Effector memory CD4-positive, alpha-beta T cell (primary cell): ENCODE measurements at places on chromosomes 16 and 17.

DNA sequence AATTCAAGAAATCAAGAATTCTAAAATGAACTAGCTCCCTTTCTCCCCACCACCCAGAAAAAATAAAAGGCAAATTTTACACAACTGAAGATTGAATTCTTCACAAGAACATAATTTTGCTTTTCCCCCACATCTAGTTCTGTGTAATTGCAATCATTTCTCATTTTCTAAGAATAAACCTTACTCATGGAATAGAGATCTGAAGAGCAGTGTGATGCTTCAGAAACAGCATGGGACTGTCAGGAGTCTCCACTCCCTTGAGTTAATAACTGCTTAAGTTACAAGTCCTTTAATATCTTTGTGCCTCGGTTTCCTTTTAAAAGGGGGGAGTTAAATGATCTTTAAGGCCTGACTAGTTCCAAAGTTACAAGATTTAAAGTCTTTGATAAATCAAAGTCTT is 53.7 kb downstream of the CACNG1 start:
- H3K27ac ChIP-seq = no peak overlapping the region
- no peaks in the 10 kb centered on the region for H3K4me1 ChIP-seq
- no peak overlapping the region for H3K4me3 ChIP-seq
- no peaks in the 10 kb centered on the region for H3K36me3 ChIP-seq
- DNase-seq = no peak
- no peaks in the 10 kb centered on the region for H3K27me3 ChIP-seq

DNA sequence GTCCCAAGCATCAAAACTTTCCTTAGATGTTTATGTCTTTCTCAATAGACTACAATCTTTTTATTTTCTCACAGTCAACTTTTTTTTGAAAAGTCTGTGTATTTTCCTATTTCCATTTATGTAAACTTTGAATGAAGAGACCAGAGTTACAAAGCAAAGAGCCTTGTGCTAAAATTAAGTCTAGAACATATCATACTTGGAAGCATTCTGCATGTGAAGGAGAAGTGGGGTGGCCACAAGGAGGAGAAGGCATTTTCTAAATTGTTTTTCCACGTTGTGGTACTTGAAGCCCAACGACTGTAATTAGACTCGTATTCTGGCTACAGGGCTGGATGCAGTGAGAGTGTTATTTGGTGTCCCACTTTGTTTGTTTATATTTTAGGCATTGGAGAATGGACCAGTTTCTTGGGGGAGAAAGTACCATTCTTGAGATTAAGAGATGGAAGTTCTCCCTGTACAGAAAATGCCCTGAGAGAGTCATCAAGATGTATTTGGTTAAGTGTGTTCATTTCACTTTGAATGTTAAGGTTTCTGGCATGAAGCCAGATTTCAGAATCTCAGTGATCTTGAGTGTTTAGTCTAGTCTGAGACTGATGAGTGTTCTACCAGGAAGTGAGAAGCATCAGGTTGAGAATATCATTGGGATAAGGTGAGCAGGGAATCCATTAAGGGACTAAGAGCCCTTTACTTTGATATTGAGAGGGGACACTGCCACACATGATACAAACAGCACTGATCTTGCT is 71.6 kb downstream of the MAP2K6 start:
- DNase-seq = no peak
- H3K4me3 ChIP-seq = no peak overlapping the region
- no peaks in the 10 kb centered on the region for H3K36me3 ChIP-seq
- H3K27me3 ChIP-seq = no peaks in the 10 kb centered on the region

DNA sequence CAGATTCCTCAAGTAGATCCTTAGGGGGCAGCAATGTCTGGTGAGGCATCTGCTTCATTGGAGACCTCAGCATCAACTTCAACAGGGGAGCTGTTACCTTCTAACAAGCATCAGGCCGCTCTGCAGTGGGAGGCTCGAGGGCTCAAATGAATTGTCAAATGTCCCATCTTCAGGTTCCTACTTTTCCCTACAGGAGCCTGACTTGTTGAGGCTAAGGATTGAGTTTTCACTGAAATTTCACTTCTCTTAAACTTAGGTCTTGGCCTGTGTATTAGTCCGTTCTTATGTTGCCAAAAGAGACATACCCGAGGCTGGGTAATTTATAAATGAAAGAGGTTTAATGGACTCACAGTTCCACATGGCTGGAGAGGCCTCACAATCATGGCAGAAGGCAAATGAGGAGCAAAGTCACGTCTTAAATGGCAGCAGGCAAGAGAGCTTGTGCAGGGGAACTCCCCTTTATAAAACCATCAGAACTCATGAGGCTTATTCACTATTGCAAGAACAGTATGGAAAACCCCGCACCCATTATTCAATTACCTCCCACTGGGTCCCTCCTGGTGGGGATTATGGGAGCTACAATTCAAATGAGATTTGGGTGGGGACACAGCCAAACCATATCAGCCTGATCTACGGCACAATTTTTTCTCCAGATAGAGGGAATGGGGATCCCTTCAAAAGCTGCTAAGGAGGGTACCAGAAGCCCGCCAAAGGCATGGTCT is 5.1 kb upstream of the CD300LD start:
- no peak for DNase-seq
- peaks cover 2% of the 10 kb centered on the region for H3K4me1 ChIP-seq
- no peaks in the 10 kb centered on the region for H3K27me3 ChIP-seq
- no peak overlapping the region for H3K4me3 ChIP-seq
- no peak overlapping the region for H3K27ac ChIP-seq
- no peaks in the 10 kb centered on the region for H3K36me3 ChIP-seq

- peaks cover 16% of the 10 kb centered on the region for H3K4me1 ChIP-seq
- no peak for DNase-seq
Observed at GRCh38 chr16:69725480-69726312, 664 bp downstream of the NQO1 start.

DNA sequence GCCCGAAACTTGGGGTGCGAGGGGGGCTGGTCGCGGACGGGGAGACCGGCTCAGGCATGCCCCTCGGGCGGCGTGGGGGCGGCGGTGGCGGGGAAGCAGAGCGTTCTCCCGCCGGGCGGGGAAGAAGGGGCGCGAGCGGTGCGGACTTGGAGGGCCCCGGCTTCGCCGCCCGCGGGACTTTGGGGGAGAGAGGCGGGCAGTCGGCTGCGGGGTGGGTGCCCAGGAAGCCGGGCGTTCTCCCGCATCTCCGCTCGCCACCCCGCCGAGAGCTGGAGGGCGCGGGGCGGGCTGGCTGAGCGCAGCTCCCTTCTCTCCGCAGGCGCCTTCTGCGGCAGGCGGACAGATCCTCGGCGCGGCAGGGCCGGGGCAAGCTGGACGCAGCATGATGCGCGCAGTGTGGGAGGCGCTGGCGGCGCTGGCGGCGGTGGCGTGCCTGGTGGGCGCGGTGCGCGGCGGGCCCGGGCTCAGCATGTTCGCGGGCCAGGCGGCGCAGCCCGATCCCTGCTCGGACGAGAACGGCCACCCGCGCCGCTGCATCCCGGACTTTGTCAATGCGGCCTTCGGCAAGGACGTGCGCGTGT is 772 bp downstream of the NTN1 start:
- H3K4me3 ChIP-seq = peak overlapping the region; percentile 74
- H3K27me3 ChIP-seq = peaks cover 38% of the 10 kb centered on the region
- peaks cover 26% of the 10 kb centered on the region for H3K4me1 ChIP-seq
- H3K27ac ChIP-seq = no peak overlapping the region
- DNase-seq = no peak

- peaks cover 7% of the 10 kb centered on the region for H3K4me1 ChIP-seq
- no peaks in the 10 kb centered on the region for H3K27me3 ChIP-seq
- peak overlapping the region; percentile 90 for H3K27ac ChIP-seq
- no peaks in the 10 kb centered on the region for H3K36me3 ChIP-seq
- peak; percentile 39 for DNase-seq
- peak overlapping the region; percentile 96 for H3K4me3 ChIP-seq
Observed at GRCh38 chr17:59565959-59566324, 532 bp downstream of the DHX40 start.

DNA sequence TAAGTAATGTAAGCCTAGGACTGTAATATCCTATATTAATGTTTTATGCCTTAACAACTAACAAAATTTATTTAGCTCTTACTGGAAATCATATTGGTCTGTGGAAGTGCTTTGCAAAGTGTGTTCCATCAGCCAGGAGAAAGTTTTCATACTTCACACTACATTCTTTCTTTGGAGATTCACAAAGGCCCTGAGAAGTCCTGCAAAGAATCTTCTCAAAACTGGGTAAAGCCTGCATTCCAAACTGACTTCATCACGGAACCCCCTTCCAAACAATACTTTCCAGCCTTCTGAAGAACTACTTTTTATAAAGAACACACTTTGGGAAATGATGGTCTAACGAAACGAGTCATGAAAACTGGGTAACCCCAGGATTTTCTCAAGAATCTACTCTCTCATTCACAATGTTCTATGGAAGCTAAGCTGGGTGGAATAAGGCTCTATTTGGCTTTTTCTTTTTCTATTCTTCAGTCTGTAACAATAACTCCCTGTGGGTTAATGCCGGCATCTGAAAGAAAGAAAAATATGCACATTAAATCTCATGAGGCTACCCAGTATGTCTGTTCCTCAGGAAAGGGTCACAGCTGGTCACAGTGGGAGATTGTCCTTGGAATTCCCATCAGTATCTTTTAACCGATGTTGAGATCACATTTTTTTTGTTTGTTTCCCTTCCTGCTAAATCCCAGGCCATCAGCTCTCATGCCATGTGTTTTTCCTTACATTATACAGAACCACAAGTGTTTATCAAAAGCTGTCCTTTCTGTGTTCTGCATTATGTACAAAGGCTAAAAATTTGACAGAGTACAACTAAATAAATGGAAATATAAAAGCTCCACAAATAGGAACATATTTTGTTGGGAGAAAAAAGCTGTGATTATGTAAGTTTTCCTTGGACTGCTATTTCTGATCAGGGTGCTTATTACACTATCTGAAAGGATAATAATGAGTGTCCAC is 12.8 kb upstream of the AKAP1 start:
- DNase-seq = no peak
- no peaks in the 10 kb centered on the region for H3K36me3 ChIP-seq
- no peak overlapping the region for H3K27ac ChIP-seq
- no peak overlapping the region for H3K4me3 ChIP-seq
- H3K4me1 ChIP-seq = no peaks in the 10 kb centered on the region

DNA sequence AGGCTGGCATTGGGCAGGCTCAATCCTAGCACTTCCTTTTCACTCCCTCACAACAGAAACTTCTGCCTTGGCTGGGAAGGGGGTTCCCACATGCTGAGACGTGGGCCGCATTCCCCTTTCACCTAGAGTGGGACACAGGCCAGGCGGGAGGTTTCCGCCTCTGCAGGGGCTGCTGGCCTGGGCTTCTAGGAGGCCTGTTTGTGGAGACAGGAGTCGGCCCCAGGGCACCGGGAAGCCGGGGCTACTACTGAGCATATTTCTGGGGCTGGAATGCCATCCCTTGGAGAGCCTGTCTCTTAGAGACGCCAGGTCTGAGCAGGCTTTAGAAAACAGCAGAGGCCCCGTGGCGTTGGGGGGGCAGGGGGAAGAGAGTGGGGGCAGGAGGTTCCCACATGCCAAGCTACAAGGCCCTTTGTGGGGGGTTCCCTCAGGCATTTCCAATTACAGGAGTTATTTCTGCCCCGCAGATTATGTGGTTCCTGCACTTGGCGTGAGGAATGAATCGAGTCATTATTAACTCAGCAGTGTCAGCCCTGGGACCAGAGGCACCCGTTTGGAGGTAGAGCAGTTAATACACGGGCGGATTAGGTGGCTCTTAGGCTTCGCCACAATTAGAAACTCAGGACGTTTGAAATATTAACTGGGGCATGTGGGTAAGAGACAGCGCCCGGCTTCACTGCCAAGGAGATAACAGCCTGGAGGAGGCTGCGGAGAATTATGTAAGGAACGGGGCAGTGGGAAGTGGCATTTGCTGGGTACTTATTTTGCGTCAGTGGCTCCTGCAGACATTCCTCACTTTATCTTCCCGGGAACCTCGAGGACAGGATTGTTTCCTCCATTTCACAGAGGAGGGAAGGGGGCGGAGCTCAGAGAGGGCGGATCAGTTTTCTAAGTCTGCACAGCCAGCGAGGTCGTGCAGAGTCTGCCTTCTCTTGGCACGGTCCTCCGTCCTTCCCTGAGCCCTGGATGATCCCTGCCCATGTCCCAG is 162.5 kb downstream of the MAF start:
- no peak overlapping the region for H3K4me3 ChIP-seq
- H3K4me1 ChIP-seq = no peaks in the 10 kb centered on the region
- H3K27ac ChIP-seq = no peak overlapping the region

DNA sequence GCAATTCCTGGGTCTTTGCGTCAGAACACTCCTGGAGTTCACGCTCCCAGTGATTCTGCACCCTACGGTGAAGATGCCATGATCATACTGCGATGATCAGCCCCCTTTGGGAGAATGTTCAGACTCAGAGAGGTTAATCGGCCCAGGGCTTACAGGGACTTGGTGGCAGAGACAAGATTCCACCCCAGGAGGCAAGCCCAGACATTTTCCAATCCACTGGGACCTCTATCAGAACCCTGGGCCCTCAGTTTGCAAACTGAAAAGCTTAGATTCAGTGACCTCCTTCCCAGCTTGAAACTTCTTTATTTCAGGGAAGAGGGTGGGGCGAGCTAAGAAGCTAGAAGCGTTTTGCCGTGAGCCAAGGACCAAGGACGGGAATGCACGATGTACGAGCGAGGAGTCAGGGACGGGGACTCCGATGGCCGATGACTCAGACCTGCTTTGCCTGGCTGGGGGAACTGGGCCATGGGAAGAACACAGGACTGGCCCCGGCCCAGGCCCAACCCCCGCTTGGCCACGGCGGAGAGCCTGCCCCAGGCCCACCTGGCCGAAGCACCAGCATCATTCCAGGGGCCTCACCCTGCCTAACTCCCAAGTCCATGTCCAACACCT is 34.7 kb downstream of the SOCS3 start:
- no peak overlapping the region for H3K27ac ChIP-seq
- H3K4me3 ChIP-seq = no peak overlapping the region
- peaks cover 19% of the 10 kb centered on the region for H3K4me1 ChIP-seq
- H3K27me3 ChIP-seq = no peaks in the 10 kb centered on the region
- no peaks in the 10 kb centered on the region for H3K36me3 ChIP-seq

DNA sequence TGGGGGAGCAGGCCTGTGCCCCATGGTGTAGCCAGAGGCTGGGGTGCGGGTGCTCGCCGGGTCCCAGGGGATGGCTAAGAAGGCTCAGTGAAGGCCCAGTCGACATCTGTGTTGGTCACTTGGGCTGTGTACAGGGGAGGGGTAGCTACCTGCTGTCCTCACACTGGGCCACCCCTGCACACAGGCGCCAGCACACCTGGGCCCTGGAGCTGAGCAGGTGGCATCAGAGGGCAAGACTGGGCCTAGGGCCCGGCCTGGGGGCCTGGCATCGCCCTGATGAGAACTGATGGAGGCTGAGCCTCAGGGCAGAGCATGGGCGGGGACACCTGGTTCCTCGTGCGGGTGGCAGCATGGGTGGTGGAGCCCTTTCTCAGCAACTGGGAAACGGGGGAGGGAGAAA is 870 bp upstream of the CTRB2 start:
- H3K36me3 ChIP-seq = no peaks in the 10 kb centered on the region
- H3K27ac ChIP-seq = no peak overlapping the region
- no peak for DNase-seq
- no peaks in the 10 kb centered on the region for H3K4me1 ChIP-seq
- H3K27me3 ChIP-seq = no peaks in the 10 kb centered on the region

DNA sequence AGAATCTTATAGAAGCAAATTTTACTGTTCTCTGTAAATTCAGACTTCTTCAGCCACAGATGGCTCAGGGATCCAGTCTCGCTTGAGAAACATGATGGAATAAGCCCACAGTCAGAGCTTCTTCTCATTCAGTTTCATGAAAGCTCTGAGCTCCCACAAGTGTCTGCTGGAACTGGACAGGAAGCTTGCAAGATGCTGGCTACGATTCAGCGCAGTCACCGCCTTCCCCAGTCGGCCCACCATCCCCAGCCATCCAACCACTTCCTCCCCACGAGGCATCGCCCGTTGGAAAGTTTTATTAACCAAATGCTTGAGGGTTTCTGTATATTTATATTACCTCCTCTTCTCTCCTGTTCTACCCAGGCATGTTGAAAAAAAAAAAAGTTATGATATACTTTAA is 171.7 kb downstream of the ZFHX3 start:
- no peaks in the 10 kb centered on the region for H3K4me1 ChIP-seq
- no peak for DNase-seq
- H3K27ac ChIP-seq = no peak overlapping the region
- no peak overlapping the region for H3K4me3 ChIP-seq
- no peaks in the 10 kb centered on the region for H3K36me3 ChIP-seq
